ENCODE measurements at places on chromosomes 5 and 9.

DNA sequence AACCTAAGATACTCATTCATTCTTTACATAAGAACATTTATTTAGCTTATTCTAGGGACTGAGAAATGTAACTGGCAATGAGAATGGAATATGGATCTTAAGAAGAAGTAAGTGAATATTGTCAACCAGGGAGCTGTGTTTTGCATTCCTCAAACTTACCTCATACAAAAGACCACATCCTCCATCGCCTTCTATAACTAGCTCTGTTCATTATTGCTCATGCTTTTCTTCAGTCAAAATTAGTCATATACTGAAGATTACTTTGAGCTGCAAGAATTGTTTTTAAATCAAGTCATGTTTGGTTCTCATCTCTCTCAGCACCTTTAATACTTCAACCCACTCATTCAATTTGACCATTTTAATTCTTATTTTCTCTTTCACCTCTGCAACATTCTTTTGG lies 140.3 kb upstream of the RASA1 start:
- DNase-seq = no peak

DNA sequence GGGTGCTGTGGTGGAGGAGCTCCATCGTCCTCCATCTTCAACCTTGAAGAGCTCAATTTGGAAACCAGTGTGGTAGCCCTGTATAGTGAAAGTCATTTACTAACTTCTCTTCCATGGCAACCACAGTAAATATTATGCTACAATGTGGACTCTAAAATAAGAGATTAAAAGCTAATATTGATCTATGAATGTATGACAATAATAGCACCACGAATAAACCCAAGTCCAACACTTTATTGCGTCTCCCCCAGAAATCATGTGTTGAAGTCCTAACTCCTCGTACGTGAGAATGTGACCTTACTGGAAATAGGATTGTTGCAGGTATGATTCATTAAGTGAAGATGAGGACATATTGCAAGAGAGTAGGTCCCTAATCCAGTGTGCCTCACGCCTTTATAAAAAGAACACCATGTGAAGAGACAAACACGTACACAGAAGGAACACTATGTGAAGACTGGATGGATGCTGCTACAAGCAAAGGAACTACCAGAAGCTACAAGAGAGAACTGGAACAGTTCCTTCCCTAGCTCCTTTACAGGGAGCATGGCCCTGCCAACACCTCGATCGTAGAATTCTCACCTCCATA lies 276.2 kb downstream of the PDE4D start:
- no peak for DNase-seq

GRCh38 chr9:3477236-3477834 lies 48.5 kb downstream of the RFX3 start:
- DNase-seq = no peak

DNA sequence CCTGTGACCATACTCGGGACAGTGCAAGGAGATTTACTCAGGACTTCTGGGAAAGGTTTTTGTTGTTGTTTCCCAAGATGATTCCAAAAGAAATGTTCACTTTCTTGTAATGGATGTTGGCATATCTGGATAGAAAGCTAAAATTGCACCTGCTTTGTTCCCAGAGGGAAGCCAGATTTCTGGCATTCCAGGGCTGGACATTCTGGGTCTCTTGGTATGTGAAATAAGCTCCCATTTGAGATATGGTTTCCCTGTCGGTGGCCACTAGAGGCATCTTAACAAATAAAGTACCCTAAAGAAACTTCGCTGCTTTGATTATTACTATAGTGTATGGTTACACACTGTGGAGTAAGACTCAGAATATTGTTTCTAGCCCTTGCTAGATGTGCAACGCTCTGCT lies 737.3 kb downstream of the BRINP1 start:
- DNase-seq = no peak

GRCh38 chr9:35350827-35351549 lies 138.9 kb upstream of the RUSC2 start:
- DNase-seq = no peak

DNA sequence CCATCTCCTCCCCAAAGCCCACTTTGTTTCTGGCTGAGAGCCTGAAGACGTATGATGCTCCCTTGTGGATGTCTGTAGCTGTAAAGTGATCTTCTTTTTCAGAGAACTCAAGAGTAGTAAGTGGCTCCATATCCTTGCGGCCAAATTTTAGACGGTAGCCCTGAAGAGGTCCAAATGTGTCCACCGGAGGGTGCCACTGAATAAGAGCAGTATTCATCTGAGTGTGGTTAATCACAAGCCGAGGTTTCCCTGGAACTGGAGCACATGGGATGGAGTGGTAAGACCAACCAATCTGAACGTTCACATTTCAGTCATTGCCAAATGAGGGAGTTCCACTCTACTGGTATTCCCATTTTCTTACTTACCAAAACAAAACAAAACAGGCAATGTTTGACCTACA lies 686.5 kb upstream of the DMAC1 start:
- no peak for DNase-seq

- no peak for DNase-seq
These were observed 367.6 kb downstream of the GLIS3 start for GRCh38 chr9:3931996-3932906.

DNA sequence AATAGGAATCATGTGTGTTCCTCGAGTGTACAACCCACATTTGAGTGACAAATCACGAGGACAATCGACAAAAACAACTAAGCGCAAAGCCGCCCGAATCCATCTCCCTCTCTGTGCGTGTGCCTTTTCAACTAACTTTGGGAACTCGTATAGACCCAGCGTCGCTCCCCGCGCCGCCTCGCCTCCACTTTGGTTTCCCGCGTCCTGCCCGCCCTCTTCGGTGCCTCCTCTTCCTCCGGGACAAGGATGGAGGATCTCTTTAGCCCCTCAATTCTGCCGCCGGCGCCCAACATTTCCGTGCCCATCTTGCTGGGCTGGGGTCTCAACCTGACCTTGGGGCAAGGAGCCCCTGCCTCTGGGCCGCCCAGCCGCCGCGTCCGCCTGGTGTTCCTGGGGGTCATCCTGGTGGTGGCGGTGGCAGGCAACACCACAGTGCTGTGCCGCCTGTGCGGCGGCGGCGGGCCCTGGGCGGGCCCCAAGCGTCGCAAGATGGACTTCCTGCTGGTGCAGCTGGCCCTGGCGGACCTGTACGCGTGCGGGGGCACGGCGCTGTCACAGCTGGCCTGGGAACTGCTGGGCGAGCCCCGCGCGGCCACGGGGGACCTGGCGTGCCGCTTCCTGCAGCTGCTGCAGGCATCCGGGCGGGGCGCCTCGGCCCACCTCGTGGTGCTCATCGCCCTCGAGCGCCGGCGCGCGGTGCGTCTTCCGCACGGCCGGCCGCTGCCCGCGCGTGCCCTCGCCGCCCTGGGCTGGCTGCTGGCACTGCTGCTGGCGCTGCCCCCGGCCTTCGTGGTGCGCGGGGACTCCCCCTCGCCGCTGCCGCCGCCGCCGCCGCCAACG lies at the start of gene GPR150:
Gene GPR150 (plus strand): TSS at position 58 of the 840 bp plus-strand sequence. CDS start 189 bp downstream, at position 247.
- DNase-seq = peak; percentile 72

- DNase-seq = no peak
These were observed 18.4 kb upstream of the SLC9A3 start for GRCh38 chr5:542319-543311.

DNA sequence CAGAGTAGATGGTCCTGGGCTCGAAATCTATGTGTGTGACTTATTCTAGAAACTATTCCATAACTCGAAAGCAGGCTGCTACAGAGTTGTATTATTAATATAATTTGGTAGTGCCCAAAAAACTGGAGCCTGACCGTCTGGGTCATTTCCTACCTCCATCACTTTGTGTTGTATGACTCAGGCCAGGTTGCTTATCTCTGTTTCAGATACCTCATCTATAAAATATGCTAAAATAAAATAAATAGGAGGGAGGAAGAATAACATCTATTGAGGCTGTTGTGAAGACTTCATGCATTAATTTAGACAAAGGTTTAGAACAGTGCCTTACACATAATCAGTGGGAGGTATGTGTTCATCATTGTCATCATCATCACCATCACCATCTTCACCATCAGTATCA lies 57.7 kb downstream of the PDE4D start:
- no peak for DNase-seq

DNA sequence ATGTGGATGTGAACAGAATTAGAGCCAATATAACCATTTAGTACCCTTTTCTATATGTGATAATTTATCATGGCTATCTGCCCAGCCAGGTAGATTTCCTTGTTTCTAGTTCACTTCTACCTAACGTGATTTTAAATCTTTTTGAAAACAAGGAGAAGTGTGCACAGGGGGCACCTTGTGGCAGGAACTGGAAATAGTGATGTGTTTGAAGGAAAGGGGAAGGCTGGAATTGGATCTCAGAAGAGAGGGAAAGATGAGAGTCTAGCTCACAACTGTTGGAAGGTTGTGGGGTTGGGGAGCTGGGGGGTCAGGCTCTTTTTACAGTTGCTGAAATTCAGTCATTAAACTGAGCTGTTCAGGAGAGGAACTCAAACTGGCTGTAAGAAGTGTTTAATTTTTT lies 219.5 kb downstream of the KCTD16 start:
- no peak for DNase-seq

GRCh38 chr9:133777068-133777791 lies 39.1 kb upstream of the SARDH start:
- no peak for DNase-seq

DNA sequence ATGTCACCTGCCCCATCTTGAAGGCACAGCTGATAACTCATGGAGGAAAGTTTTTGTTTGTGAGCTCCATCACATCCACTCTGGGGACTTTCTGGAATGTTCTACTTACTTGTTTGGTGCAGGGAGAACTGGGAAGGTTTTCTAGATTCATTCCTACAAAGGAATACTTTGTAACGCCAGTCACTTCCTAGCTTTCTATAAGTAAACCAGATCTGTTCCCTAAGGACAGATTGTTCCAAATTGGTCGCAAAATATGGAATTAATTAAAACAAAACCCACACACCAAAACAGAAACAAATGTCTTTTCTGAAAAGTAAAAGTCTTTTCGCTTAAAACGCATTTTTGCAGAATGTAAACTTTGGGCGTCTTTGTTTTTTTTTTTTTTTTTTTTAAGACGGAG lies 167.6 kb downstream of the PDZD2 start:
- DNase-seq = no peak

- no peak for DNase-seq
These were observed 96.7 kb upstream of the PCA3 start for GRCh38 chr9:76667521-76667957.

- DNase-seq = no peak
These were observed 273.2 kb downstream of the ENC1 start for GRCh38 chr5:74367241-74367733.

GRCh38 chr9:91884696-91885687 lies 65.0 kb downstream of the ROR2 start:
- no peak for DNase-seq

DNA sequence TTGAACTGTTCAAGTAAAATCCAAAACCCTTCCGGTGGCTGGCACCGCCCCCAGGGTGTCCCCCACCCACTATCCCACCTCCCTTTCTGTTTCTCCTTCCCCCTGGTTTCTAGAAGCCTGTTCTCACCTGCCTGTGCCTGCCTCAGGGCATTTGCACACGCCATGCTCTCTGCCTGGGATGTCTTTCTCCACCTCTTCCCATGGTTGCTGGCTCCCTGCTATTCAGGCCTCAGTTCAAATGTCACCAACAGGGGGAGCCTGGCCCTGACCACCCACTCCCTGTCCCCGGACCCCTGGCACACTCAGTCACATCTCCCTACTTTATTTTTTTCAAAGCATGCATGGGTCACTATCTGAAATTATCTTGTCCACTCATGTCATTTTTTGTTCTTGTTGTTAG lies 39.9 kb upstream of the EEIG1 start:
- DNase-seq = no peak

GRCh38 chr5:160787240-160787639 lies 64.8 kb downstream of the ATP10B start:
- peak; percentile 21 for DNase-seq

- DNase-seq = no peak
These were observed 22.5 kb downstream of the OLFML2A start for GRCh38 chr9:124799274-124800006.

GRCh38 chr5:169098331-169099121 lies 202.4 kb downstream of the SLIT3 start:
- DNase-seq = no peak

DNA sequence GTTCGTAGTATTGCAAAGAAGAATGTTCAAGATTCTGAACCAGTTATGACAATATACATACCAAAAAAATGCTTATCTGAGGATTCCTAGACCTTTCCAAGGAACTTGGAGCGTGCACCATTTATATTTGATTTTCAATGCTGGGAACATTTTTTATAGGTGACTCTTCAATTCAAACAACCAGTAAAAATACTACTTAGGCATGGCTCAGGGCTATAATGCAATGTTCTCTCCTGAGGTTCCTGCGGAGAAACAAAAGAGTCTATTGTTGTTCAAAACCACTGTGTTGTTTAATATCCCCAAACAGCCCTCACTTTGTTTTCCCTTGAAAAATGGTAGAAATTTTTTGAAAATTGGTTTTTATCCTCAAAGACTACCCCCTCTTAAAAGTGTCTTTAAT lies 335.7 kb upstream of the IZUMO3 start:
- DNase-seq = no peak

GRCh38 chr5:173165177-173166016 lies 21.1 kb downstream of the BNIP1 start:
- no peak for DNase-seq

- DNase-seq = no peak
These were observed 1.2 kb downstream of the FGF18 start for GRCh38 chr5:171420431-171421241.

GRCh38 chr5:66411701-66412100 lies 184.5 kb upstream of the MAST4 start:
- DNase-seq = no peak

GRCh38 chr9:121267689-121268597 lies at the start of gene GSN:
TSS of gene GSN (plus strand) at chr9:121268162. CDS start at chr9:121301972, 33,810 bp downstream.
- DNase-seq = peak; percentile 69

- DNase-seq = no peak
These were observed 110.8 kb downstream of the SMARCA2 start for GRCh38 chr9:2125906-2126305.

DNA sequence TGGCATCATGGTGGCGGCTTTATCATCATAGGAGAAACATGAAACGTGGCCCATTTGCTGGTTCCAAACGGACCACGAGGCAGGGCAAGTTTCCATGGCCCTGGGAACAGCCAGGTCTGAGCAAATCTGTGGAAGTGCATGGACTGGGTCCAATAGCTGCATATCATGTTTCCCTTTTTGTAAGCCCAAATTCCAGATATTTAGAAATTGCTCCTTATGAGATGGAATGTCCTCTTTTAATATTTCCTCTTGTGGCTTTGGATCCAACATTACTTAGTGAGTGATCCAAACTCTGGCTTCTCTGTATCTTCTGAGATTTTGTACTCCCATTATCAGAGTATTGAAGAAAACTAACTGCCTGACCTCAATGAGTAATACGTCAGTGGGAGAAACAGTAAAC lies 79.8 kb upstream of the FBXL7 start:
- DNase-seq = no peak

GRCh38 chr5:142814122-142814521 lies 43.9 kb downstream of the ARHGAP26 start:
- DNase-seq = no peak

DNA sequence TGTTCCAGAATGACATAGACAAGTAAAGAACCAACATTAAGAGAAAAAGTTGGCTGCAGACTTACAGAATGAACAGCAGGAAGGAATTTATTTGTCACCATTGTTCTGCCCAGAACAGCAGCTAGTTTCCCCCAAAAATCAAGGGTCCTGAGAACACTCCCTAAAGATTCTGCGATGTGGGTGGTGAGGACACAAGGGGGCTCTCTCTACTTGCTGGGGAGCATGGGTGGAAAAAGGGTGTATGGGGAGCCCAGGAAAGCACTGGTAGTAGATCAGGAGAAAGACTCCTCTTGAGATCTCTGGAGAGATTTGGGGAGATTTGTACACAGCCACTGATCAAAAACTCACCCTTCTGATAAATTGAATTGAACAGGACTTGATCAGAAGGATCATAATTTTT lies 316.5 kb downstream of the KCTD16 start:
- no peak for DNase-seq
